ENCODE measurements at places on chromosomes 16 and 17.

DNA sequence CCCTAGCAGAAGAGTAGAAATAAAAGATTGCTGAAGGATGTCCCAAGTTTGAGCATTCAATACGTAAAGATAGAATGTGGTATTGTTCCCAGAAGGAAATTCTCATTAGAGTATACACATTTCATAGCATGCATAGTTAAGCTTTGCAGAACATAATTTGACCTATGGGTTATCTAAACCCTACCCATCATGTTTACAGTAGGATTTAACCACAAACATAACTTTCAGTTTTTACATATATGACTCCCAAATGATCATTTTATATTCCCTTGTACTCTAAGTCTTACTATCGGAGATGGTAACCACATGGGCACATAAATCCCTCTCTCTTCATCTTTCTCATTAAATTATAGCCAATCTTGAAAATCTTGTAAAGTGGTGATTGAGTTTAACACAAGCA lies 50.9 kb downstream of the SYNRG start:
- DNase-seq: no peak

DNA sequence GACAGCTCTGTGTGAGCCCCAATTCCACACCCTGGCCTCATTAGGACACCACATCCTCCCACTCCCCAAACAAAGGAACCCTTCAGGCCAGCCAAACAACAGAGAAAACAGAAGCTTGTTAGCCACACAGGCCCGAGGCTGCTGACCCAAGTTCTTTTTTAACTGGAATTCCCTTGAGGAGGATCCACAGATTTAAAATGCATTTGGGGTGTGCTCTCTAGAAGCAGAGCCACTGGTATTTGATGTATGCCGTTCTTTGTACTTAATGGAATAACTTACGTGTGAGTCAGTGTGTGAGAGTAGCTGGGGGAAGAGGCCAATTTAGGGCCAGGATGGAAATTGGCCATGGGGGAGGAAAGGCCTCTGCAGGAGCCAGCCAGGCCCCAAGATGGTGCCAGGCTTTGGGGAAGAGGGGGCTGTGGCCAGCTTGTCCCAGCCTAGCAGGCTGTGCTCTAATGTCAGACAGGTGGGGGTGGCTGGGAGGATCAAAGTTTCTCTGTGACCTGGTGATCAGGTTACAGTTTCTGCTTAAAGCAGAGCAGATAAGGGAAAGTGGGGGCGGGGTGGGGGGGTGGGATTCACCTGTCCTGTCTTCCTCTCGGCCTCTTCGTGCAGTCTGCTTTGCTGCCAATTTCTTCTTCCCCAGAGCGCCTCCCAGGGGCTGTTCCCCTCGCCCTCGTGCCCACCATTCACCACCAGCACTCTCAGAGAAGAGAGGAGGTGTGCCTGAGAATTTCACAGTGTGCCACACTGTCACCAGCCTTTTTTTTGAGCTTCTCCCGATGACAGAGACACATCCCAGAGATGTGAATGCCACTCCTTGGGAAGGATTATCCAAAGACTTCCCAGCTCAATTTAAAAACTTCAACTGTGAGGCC lies 50.8 kb downstream of the TOM1L2 start:
- DNase-seq: no peak

- DNase-seq: no peak
These were observed 684 bp upstream of the SPIRE2 start for GRCh38 chr16:89827383-89828198.

- no peak for DNase-seq
These were observed 60.6 kb downstream of the HS3ST3B1 start for GRCh38 chr17:14361470-14361869.

DNA sequence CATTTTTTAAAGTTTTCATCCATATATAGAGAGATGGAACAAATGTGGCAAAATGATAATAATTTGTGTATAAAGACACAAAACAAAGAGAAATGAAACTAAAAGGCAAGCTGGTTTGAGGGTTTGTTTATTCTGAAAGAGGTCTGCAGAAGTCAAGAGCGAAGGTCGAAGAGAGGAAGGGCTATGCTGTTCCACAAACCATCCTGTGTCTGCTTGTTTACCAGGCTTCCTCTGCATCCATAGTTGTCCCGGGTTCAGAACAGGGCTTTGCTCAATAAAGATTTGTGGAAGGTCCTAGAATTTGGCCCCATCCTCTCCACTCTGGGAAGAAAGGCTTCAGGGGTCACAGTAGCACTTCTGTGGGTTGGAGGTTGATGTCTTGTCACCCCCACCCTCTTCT lies 2.4 kb upstream of the MARVELD3 start:
- no peak for DNase-seq

DNA sequence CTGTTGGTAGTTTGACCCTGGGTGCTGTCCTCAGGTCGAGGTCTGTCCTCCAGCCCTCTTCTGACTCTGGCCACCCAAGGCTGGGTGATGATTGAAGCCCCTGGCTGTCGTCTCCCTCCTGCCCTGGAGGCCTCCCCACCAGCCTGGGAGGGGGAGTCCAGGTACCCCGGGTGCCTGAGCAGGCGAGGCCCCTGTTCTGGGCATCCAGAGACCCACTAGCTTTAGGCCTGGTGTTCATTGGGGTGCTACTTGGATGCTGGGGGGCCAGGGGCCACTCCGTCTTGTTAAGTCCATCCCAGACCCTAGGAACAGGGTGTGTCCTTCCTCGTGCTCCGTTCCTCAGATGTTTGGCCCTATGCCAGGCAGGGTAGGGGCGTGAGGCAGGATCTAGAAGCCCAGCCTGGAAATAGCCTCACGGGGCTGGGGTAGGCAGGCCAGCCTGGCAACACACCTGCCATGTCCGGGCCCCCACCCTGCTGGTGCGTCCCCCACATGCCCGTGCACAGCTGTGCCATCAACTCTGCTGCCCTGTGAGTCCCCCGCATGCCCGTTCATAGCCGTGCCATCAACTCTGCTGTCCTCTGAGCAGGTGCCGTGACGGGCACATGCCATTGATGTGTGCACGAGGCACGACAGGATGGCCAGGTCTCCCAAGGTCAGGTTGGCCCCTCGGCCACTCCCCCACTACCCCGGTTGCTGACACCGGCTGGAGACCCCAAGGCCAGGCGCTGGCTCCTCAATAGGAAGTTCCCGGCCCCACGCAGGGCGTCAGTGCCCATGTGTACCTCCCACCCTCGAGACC lies 36.9 kb downstream of the GINS2 start:
- no peak for DNase-seq

DNA sequence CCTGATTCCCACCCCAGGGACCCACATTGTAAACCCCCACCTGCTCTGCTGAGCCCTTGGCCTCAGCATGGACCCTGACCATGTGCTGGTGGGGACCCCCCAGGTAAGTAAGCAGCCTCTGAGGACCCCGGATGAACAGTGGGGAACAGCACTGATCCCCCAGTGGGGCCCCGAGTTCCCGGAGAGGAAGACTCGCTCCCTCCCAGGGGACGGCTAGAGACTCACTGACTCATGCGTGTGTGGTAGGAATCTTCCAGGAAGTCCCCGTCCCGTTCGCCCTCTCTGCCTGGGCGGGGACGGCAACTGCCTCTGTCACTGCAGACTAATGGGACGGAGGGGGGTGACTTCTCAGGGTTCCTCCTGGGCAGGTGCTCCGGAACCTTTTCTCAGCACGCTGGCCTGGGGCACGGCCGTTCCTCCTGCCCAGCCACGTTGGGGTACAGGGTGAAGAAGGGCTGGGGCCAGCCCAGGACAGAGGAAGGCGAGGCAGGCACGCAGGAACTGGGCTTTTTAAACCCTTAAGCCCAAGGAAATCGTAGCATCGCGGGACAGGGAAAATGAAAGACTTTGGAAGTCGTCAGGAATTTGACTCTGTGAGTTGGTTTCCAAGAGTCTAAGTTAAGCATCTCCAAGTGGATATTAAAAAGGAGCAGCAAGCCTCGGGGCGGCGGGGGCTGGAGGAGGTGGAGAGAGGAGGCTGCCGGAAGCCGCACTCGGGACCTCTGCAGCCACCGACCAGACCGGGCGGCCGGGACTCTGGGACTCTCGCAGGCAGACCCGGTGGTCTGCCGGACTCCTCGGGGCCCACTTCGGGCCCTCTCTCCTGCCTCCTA lies 178.7 kb downstream of the SEC14L1 start:
- DNase-seq: no peak

GRCh38 chr16:4522051-4522581 lies 16.5 kb downstream of the CDIP1 start:
- no peak for DNase-seq

All from left renal cortex interstitium (tissue), 4 donors.